Activated CD4-positive, CD25-positive, alpha-beta regulatory T cell (primary cell): ENCODE measurements at places on chromosomes 5 and 9.

DNA sequence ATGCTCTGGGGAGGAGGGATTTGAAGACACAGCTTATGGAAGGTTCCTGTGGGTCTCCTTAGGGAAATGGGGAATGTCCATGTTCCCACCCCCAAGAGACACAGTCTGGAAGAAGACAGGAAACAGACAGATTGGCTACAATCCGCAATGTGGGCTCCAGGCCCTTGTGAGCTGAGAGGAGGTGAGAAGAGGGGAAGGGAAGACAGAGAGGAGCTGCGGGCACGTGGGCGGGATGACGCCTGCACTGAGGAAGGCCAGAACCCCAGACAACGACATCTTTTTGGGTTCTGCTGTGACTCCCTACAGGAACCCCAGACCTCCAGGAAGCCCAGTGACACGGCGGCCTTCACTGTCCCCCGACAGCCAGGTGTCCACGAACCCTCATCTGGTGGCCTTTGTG, 29.9 kb upstream of the NKD2 start:
- DNase-seq = no peak

DNA sequence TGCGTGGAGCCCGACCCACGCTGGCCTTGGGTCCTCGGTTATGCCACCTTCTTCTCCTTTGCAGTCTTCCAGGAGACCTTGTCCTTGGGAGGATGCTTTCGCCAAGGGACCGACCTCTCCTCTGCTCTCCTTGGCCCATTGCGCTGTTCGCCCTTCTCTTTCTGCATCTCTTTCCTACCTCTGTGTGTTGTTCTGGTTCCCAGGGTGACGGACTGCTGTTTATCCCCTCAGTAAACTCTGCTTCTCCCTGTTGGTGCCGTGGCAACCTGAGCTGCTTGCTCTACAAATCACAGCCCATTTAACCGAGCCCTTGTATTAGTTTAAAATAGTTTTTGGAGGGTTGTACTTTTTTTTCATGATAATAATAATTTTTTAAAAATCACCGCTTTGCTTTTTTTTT, 97.9 kb downstream of the DAPK1 start:
- DNase-seq = no peak

- no peak for DNase-seq
These were observed 42.9 kb downstream of the GPBP1 start for GRCh38 chr5:57216714-57217113.

- DNase-seq = no peak
These were observed 13.0 kb upstream of the HK3 start for GRCh38 chr5:176912115-176912514.

GRCh38 chr5:40681363-40682153, 1.8 kb downstream of the PTGER4 start:
- DNase-seq = no peak
